Activated naive CD8-positive, alpha-beta T cell treated with anti-CD3 and anti-CD28 coated beads, Interleukin-2, amount 10 ng/mL, durations not matched to agents 7 days and 5 days (primary cell): ENCODE measurements at places on chromosomes 7 and 10. TPM values are rescaled to one million over a fixed set of nuclear protein-coding genes. Genes with fewer than 3 reads are reported as not detected.

DNA sequence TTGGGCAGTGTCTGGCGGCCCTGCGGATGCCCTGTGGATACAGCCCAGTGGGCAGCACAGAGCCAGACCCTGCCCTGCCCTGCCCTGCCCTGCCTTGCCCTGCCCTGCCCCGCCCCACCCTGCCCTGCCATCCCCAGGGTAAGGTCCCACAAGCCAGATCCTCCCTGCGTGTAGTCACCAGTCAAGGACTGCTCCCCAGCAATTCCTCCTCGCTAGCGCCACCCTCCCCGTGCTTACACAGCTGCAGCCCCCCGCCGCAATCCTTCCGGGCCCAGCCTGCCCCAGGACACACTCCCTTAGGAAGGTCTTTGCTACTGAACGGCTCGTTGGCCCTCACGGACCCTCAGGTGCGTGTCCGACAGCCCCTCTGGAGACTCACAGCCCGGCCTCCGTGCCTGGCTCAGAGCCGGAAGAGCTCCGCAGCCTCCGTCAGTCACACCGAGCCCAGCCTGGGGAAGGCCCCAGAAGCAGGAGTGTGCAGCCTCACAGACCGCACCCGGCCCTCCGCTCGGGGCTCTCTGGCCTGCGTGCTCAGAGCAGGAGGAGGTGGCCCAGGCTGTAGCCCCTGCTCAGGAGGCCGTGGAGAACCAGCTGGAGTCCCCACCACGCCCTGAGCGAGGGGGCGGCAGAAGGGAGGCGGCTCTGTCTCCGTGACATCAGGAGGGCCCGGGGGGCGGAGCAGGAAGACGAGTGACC is 68.3 kb downstream of the PWWP2B start:
- no peak for DNase-seq

- DNase-seq: no peak
Observed at GRCh38 chr7:108083980-108084379, 46.2 kb downstream of the LAMB4 start.

- no peak for DNase-seq
Observed at GRCh38 chr7:4575254-4575653, 106.8 kb upstream of the FOXK1 start.

The MYL7 gene
- total RNA-seq: not detected

DNA sequence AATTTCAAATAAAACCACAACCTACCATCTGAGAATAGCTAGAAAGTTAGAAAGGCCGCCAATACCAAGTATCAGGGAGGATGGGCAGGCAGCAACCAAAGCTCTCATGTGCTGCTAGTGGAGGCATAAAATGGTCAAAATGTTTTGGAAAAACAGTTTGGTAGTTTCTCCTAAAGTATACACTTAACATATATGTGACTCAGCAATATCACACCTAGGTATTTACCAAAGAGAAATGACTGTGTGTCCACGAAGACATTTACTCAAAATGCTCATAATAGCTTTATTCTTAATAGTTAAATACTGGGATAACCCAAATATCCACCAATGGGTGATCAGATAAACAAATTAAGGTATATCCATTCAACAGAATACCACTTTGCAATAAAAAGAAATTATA is 14.3 kb downstream of the RHEB start:
- DNase-seq: no peak

The OR6B1 gene
- total RNA-seq: not detected

GRCh38 chr10:61465901-61466632 is 12.9 kb upstream of the TMEM26 start:
- no peak for DNase-seq

DNA sequence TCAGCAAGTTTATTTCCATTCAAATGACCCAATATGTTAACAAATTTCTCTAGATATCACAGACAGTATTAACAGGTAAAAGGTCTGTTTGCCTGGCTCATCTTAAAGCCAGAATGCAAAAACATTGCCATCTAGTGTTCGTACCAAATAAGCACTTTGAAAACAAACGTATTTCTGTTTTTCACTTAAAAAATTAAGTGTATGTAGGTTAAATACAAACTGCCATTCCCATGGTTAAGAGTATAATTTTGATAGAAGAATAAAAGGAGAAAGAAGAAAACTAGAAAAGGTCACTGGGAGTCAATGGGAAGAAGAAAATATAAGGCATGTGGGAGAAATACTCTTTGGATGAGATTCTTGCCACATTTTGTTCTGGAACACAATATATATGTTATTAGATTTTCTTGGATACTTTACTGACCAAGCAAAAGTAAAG is 51.0 kb downstream of the ORC5 start:
- no peak for DNase-seq

DNA sequence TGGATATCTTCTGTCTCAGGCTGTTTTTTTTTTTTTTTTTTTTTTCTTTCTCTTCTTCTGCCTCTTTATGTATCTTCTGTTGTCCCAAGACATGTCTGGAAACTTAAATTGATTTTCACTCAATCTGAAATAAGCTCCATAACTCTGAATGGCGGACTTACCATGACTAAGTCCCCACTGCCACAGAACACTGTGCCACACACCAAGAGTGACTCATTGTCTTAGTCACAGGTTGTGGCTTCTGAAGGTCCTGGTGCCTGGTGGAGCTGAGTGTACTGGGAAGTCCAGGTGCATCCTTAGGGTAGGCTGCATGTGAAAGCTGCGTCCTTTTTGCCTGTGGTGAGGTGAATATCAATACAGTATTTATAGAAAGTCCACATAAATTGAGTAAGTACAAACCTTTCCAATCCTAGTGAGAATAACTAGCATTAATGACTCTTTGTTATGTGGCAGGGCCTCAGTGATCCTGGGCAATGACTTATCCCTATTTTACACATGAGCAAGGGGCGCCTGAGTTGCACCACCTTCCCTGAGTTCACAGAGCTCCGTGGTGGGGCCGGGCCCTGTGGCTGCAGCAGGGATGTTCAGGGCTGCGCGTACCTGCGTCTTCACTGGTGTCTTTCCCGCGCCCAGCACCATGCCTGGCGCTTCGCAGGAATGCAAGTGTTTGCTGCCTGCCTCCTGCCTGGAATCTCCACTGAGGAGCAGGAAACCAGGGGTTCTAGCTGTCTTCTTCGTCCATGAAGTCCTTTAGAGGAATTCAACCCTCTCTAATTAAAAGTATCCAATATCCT is 4.3 kb downstream of the PFKP start:
- DNase-seq: no peak

The HDAC9 gene
- 0.61 TPM for total RNA-seq

GRCh38 chr7:34723866-34724490 is 66.0 kb downstream of the NPSR1 start:
- no peak for DNase-seq
